Panc1 (cell line): ENCODE measurements at places on chromosomes 1 and 21.

DNA sequence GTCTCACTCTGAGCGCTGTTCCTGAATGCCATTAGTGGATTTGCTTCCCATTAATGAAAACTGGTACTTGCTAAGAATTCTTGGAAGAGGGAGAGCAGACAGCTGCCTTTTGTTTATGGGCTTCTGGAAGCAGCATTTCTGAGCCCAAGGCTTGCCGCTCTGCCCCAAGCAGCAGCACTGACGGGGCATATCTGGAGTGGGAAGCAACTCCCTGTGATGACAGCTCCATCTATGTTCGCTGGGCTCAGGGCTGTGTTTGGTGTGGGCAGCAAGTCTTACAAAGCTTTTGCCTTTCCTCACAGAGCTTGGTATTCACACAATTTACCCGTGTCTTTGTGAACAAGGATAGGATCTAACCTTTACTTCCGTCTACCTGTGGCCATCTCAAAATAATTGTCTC, 72.2 kb downstream of the DDX20 start:
- no peak for DNase-seq

- no peak for DNase-seq
Measured at GRCh38 chr1:1424707-1425106, 3.6 kb upstream of the ANKRD65 start.

- no peak for DNase-seq
Measured at GRCh38 chr1:225830841-225831240, 20.9 kb downstream of the EPHX1 start.

DNA sequence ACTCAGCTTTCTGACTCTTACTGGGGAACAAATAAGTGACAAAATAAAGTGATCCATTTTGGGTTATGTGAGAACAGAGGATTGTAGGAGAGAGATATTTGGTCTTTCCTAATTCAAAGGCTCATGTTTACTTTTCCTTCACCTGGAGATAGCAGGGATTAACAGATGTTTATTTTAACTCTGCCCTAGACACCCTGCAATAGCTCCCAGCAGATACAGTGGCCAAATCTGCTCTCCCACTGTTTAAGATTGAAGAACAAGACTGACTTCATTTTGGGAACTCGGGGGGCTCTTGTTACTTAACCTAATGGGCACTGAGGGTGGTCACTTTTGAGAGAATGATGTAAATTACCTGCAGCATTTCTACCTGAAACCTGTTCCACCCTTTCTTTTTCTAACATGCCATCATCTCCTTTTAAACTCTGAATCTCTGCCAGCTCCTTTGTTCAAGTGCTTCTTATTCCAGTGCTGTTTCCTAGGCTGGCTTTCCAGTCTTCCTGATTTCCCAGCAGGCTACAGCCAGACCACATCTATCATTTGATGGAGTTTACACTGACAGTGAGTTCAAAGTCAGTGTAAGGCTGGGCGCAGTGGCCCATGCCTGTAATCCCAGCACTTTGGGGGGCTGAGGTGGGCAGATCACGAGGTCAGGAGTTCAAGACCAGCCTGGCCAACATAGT, 90.0 kb downstream of the SELENOF start:
- no peak for DNase-seq

DNA sequence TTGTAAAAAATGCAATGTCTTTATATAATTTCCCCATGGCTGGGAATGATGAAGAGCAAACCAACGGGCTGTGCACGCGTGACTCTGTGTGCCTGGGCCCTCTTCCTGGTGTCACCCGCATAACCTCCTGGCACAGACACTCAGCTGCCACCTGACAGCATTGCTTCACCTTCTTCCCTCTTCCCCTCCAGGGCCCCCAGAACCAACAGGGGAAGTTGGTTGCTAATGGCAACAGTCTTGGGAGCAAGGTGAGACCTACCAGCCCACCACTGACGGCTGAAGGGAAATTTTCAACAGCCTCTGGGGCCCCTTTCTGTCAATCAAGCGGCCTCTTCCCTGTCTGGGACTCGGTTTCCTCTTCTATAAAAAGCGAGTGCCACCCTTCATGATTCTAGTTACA, 33.2 kb downstream of the SSBP3 start:
- no peak for DNase-seq

- no peak for DNase-seq
Measured at GRCh38 chr1:219325368-219325742, 151.7 kb downstream of the LYPLAL1 start.

- no peak for DNase-seq
Measured at GRCh38 chr1:2985067-2985561, 36.2 kb upstream of the ACTRT2 start.

- no peak for DNase-seq
Measured at GRCh38 chr1:239840790-239841189, 250.9 kb upstream of the FMN2 start.

- no peak for DNase-seq
Measured at GRCh38 chr1:39481289-39481688, 10.1 kb upstream of the BMP8A start.

GRCh38 chr1:197865809-197866208, 36.6 kb upstream of the C1orf53 start:
- DNase-seq = no peak

DNA sequence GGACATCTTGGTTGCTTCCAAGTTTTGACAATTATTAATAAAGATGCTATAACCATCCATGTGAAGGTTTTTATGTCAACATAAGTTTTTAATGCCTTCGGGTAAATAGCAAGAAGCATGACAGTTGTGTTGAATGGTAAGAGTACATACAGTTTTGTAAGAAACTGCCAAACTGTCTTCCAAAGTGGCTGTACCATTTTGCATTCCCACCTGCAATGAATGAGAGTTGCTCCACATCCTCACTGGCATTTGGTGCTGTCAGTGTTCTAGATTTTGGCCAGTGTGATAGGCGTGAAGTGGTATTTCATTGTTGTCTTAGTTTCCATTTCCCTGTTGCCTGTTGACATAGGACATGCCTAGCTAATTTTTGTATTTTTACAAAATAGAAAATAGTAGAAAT, 45.4 kb downstream of the CD58 start:
- no peak for DNase-seq

DNA sequence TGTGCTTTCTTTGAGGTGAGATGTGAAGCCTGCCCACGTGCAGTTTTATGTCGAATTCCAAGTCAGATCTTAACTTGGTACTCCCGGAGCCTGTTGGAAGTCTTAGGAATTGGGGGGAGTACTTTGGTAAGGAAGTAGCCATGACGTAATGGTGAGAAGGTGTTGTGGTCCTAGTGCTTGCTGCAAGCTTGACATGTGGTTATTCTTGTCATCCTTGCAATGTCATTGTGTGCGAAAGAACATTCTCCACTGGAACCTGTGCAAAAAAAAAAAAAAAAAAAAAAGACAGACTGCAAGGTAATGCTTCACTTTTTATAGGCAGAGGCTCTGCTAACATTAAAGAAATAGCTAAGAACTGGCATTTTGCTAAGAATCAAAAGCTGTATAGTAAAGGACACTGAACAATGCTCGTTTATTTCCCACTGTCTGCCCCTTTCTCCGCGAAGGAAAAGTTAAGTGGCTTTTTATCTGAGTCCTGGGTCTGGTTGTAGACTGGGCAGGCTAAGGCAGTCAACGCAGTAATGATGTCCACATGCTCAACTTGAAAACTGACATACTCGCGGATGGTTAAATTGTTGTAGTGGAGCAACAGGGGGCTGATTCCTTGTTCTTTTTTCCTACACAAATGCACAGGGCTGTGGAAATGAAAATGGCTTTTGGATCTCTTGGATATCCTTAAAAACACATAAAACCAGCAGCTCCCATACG, 2.1 kb downstream of the KAZN start:
- DNase-seq = no peak

- DNase-seq = no peak
Measured at GRCh38 chr1:2611031-2611501, 21.8 kb downstream of the MMEL1 start.

DNA sequence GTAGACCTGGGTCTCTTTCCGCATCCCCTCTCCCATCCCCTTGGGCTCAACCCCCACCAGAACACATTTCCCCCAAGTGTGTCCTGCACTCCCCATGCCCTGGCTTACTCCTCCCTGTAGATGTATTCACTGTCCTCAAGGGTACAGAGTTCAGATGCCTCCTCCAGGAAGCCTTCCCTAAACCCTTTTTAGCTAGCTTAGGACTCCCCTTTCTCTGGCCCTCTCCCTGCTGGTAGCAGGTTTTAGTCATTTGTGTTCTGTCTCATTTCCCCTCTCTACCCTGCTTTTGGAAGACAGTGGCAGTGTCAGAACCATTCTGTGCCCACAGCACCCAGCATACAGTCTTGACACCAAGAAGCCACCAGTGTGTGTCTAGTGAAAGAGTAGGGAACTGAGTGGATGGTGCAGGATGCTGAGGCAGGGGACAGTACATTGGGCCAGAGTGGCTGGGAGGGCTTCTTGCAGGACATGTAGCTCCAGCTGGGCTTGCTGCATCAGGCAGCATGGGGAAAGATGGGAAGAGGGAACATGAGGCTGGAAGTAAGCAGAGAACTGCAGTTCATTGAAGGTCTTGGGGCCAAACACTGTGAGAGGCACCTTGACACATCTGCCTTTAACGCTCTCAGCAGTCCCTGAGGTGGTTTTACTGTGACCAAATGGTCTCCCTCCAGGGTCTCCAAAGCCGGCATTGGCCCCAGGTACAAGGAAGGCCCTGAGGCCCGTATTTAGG, 2.5 kb downstream of the FOXO6 start:
- DNase-seq = no peak

DNA sequence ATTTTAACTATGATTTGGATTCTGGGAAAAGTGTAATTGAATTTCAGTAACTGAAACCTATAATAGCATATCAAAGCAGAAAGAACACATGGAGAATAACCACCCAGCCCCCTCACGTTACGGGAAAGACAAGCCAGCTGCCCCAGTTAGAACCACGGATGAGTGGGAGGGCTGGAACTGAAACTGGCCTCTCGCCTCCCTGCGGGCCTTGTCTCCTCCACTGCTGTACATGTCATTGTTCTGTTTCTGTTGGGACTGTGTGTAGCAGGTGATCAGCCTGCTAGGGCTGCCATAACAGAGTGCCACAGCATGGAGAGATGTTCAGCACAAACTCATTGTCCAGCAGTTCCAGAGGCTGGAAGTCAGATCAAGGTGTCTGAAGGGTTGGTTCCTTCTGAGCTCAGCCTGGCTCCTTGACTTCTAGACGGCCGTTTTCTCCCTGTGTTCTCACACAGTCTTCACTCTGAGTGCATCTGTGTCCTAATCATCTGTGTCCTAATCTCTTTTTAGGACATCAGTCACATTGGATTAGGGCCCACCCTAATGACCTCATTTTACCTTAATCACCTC, 52.4 kb downstream of the MAP3K21 start:
- no peak for DNase-seq

DNA sequence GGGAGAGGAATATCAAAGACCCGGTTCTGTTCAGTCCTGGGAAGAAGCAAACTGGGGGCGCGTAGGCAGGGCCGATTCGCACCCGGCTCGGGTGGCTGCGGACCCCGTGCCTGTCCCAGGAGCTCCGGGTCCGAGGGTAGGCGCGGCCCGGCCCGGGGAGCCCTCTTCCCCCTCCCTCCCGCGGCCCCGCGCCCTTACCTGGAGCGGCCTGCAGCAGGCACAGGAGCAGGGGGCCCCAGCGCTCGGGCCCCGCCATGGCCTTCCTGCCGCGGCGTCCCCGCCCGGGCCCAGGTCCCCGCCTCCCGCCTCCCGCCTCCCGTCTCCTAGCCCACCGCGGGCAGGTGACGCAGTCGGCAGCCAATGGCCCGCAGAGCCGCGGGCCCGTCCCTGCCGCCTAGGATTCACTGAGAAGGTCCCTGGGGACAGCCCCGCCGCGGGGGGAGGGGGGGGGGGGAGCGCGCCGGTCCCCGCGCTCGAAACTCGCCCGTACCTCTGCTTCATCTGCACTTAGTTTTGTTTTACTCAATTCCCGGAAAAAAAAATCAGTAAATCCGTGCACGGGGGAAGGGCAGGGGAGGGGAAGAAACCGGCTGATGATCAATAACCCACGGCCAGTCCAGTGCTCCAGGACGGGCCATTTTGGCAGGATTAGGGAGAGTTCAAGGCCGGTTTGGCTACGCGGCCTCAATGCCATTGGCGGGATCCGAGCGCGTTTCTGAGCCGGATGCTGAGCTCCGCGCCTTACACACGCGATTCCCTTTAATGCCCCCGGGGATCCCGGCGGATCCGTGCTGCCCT, at the start of gene IFNLR1:
Gene IFNLR1, minus strand, starts transcription at position 297 of the 798 bp plus-strand sequence. Its CDS starts 41 bp downstream, at position 256.
- no peak for DNase-seq

DNA sequence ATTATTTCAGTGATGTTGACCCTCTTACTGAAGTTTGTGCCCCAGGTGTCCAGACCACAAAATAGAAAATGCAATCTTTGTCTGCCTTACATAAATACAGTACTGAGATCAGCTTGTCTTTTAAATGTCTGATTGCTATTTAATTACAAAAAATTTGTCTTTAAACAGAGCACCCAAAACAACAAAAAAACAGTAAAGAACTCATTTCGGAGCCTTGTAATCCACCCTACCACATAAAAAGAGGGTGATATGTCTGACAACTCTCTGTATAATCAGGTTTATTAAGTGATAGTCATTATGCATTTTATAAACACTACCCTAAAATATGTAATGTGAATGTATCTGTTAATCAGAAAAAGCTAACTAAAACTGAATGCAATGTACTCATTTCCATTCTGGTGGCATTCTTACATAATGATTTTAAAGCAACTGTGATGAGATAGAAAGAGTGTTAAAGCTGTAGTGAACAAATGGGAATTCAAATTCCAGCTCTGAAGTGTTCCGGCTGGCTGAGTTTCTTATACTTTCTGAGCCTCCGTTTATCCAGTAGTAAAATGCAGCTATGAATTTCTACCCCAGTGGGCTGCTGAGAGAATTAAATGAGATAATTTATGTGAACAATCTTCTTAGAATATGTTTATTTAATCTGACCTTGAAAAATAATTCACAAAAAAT, 486.6 kb downstream of the USP25 start:
- no peak for DNase-seq

GRCh38 chr1:210250998-210251679, 18.5 kb downstream of the SERTAD4 start:
- DNase-seq = no peak

DNA sequence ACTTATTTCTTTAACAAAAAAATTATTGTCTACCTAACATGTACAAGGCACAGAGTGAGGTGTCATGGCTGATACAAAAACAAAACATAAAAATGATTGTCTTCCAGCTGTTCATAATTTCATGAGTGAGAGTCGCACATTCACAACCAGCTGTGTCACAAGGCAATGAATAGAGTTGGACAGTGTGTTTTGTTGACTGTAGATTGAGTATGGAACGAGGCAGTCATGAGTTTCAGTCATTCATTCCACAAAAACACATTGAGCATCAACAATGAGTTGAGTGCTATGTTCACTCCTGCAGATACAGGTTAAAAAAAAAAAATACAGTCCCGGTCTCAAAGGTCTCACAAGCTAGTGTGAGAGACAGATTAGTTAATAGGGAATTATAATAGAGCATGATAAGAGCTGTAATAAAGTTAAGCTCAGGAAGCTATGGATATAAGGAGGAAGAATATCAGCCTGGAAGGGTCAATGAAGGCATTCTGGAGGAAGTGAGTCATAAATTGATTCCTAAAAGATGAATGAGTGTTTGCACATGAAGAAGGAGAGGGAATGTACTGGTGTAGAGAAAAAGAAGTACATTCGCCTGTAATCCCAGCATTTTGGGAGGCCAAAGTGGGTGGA, 47.8 kb upstream of the ARHGAP29 start:
- DNase-seq = no peak
